Skeletal muscle cell (primary cell): ENCODE measurements at places on chromosomes 16 and 17.

- no peak for DNase-seq
These were observed 14.5 kb upstream of the MYCBPAP start for GRCh38 chr17:50493744-50494143.

GRCh38 chr16:31376705-31377104 lies 16.4 kb upstream of the ITGAD start:
- no peak for DNase-seq

- no peak for DNase-seq
These were observed 83.8 kb upstream of the HNF1B start for GRCh38 chr17:37828651-37829124.

DNA sequence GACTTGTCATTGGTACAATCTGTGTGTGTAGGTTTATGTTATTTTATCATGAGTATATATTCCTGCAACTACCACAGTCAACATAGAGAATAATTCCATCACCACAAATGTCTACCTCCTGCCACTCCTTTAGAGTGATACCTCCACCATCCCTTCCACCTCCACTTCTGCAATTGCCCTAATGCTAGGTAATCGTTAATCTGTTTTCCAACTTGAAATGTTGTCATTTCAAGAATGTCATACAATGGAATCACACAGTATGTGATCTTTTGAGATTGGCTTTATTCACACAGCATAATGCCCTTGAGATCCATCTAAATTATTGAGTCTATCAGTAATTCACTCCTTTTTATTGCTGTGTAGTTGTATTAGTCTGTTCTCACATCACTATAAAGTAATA lies 414.8 kb upstream of the C16orf82 start:
- no peak for DNase-seq

- DNase-seq, result no peak
These were observed 213.0 kb downstream of the HS3ST3B1 start for GRCh38 chr17:14513835-14514234.

GRCh38 chr17:49597928-49598655 lies 22.4 kb downstream of the NXPH3 start:
- no peak for DNase-seq

GRCh38 chr16:85677383-85677967 lies 11.3 kb downstream of the GINS2 start:
- DNase-seq, result no peak

- no peak for DNase-seq
These were observed 30.6 kb upstream of the FAAP100 start for GRCh38 chr17:81582749-81583148.

- no peak for DNase-seq
These were observed 13.2 kb downstream of the SLC6A4 start for GRCh38 chr17:30222251-30222650.

- no peak for DNase-seq
These were observed 142.2 kb downstream of the AATF start for GRCh38 chr17:37090941-37091340.

GRCh38 chr17:81132770-81133723 lies 32.3 kb upstream of the PVALEF start:
- no peak for DNase-seq

DNA sequence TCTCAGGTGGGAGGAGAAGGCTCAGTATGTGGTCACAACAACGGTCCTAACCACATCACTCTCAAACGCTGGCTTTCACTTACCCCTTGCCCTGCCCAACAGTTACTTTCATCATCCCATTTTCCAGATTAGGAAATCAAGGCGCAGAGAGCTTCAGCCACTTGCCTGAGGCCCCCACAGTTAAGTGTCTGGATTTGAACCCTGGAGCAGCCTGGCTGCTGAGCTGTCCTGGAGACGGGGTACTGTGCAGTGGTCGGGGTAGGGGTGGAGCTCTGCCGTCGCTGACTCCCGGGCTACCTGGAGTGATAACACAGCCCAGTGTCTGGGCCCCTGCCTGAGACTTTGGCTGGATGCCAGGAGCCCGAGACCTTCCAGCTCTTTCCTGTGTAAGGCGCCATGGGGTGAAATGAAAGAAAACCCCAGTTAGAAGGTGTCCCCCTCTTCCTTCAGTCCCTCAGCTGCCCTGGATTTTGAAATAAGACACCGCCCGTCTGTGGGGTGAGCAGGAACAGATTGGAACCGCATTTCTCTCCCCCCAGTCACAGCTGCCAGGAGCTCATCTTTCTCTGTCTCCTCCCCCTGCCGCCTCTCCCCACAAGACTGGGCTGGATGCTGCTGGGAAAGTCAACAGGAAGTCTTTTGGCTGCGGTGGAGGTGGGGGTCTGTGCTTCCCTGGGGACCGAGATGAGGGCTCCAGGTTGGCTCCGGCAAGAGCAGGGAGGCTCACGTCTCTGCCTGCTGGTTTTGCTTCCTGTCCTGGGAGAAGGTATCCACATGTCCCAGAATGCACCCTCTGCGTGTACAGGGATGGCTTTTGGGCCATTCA lies 280.2 kb downstream of the SEC14L1 start:
- peak; percentile 89 for DNase-seq

DNA sequence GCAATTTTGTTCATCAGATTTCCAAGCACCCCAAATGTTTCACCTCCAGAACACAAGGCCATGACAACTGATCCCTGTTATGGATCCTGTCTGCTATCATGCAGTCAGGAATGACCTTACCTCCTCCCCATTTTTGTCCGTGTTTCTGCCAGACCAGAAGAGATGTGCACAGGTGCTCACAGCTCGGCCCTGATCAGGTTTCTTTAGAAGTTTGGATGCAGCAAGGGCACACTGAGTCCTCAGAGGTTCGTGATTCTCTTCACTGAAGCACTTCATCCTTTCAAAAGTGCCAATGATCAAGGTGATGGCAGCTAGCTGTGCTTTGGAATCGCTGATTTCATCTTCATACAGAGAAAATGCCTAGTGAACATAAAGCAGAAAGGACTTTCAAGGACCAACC lies 26.9 kb downstream of the VPS35 start:
- no peak for DNase-seq

GRCh38 chr16:49658531-49658930 lies 197.4 kb downstream of the ZNF423 start:
- DNase-seq, result no peak

DNA sequence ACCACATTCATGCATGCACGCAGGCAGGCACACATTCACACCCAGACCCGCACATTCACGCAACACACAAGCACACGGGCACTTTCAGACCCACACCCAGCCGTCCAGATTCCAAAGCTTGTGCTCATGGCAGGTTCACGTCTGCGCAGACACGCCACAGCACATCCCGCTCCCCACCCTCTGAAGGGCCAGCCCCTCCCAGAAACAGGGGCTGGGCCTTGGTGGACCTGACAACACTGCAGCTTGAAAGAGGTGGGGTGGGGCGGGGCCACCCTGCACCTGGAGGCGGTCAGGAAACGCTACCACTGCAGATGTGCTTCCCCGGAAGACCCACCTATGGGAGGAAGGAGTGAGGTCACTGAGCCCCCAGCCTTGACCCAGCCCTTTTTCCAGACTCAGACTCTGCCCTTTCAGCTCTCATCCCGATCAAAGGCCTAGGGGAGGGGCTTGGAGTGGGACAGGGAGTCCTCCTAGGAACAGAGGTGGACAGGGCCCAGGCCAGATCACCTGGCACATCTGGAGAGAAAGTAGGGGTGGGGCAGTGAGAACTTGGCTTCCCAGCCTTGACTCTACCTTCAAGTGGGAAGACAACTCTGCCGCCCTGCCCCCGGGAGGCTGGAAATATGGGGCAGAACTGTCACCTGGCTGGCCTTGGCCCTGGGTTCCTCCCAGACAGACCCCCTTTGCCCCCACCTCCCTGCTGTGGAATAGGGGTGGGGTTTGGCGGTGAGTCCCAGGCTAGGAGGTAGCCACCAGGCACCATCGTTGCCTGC lies 11.0 kb downstream of the P3H4 start:
- no peak for DNase-seq

GRCh38 chr17:16379654-16380053 lies 1.2 kb upstream of the UBB start:
- no peak for DNase-seq

DNA sequence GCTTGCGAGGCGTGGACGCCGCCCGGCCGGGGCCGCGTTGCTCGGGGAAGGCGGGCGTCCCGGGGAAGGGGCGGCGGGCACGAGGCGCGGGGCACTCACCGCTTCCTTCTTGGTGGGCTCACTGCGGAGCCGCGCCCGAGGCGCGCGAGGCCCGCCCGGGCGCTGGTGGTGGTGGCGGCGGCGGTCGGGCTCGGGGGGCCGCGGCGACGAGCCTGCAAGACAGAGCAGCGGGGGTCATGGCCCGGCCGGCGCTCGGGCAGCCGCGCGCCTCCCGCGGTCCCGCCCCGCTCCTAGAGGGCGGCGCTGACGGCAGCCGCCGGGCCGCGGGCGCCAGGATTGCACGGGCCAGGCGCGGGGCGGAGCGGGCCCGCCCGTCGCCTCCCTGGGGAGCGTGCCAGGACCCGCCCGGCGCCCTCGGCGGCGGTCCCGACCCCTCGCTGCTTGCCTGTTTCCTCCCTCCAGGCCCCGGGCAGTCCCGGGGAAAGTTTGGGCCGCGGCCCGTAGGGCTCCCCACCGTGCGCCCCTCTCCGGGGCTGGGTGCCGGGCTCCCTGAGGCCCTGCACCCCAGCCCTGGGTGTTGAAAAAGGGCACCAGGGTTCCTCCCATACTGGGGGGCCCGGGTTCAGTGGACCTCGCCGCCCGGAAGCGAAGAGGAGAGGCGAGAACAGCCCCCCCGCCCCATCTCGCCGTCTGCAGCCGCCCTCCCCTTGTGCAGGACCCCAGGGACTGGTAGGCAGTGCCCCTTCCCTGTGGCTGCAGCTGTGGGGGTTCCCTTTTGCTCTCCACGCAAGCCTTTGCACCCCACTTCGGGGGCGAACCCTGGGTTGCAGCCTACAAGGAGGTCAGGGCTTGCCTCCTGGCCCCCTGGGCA lies at the start of gene C16orf74:
C16orf74 (minus strand) TSS at position 270 of the 871 bp plus-strand sequence. CDS start 15,879 bp downstream, outside the sequence.
- no peak for DNase-seq
